ENCODE measurements at places on chromosomes 12 and 14. TPM values are rescaled to one million over a fixed set of nuclear protein-coding genes. Genes with fewer than 3 reads are reported as not detected.

Gene DPY19L2
- 1.4 TPM for polyA plus RNA-seq

Gene TSPAN19
- not detected for polyA plus RNA-seq

Gene FITM1
- polyA plus RNA-seq, result 4.6 TPM

Gene RNASE1
- polyA plus RNA-seq, result 531 TPM

Gene P2RX2
- polyA plus RNA-seq, result 0.37 TPM

Gene CDH24
- 1.9 TPM for polyA plus RNA-seq

Gene KRT82
- polyA plus RNA-seq, result not detected

Gene DNAH10
- 0.26 TPM for polyA plus RNA-seq

Gene ATXN3
- 11.1 TPM for polyA plus RNA-seq

Gene SLC7A7
- 3.7 TPM for polyA plus RNA-seq

Measured in adipose tissue (tissue), 3 donors.